ENCODE measurements at places on chromosomes 6 and 20.

- DNase-seq = peak; percentile 50
Observed at GRCh38 chr6:4210629-4211419, 75.4 kb upstream of the ECI2 start.

- no peak for DNase-seq
Observed at GRCh38 chr6:98686008-98686601, 148.3 kb upstream of the POU3F2 start.

GRCh38 chr6:72703093-72703492 is 81.2 kb downstream of the KCNQ5 start:
- no peak for DNase-seq

DNA sequence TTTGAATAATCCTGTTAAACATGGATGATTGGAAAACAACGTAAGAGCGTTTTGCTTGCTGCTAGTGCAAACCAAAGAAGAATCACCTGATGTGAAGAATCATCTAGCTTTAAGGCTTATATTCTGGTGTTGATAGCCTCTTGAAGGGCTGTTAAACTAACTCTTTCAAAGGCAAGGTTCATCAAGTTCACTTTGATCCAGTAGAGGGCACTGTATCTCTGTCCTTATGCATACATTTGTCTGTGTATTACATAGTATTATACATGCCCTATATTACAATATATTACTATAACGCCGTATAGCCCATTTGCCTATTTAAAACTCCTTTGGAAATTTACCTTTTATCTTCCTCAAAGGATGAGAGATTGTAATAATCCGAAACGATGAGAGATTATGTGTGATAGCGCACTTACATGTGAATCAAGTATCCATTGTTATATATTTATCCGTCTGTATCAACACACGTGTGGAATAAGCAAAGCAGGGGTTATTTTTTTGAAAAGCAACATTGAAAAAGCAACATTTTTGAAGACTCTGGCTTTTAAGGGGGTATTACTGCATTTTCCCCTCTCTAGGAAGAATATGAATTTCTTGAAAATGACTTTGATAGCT is 50.8 kb upstream of the NRN1 start:
- peak; percentile 54 for DNase-seq

- DNase-seq = no peak
Observed at GRCh38 chr6:97594844-97595243, 311.8 kb upstream of the MMS22L start.

DNA sequence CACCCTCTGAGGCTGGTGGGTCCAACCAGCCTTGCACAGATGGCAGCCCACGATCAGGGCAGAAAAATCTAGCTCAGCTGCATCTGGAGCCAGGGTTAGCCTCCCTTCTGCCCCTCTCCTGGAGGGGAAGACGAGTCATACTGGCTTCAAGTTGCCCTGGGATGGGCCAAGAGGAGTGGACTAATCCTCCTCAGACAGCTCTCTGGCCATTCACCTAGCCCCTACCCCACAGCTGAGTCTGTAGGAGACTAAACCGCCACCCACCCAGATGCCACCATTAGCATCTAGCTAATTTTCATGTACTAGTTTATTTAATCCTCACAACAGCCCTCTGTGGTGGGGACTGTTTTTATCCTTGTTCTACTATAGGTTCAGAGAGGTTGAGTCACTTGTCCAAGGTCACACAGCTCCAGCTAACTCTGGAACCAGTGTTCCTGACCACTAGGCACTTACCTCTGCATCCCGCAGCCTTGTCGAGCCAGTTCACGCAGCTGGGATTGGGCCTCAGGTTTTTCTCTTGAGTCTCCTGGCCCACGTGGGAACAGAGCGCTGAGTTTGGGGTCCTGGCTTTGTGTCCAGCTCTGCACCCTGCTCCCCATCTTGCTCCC is 48.5 kb upstream of the CCDC167 start:
- no peak for DNase-seq

DNA sequence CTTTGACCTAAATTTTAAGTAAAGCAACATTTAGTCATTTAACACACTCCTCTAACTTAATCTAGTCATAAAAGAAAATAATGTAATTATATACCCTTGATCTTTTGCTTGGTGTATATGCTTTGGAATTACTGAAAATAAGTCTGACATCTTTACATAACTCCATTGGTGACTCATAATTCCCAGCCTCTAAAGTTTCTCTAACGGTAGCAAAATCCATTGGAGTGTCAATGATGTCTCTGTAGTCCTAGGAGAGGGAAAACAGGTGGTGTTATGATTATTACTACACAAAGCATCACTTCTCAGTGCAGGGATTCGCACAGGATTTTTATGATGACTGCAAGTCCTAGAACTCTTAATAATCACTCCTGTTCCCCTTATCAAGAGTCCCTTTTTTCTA is 80.2 kb downstream of the IRAK1BP1 start:
- DNase-seq = no peak

DNA sequence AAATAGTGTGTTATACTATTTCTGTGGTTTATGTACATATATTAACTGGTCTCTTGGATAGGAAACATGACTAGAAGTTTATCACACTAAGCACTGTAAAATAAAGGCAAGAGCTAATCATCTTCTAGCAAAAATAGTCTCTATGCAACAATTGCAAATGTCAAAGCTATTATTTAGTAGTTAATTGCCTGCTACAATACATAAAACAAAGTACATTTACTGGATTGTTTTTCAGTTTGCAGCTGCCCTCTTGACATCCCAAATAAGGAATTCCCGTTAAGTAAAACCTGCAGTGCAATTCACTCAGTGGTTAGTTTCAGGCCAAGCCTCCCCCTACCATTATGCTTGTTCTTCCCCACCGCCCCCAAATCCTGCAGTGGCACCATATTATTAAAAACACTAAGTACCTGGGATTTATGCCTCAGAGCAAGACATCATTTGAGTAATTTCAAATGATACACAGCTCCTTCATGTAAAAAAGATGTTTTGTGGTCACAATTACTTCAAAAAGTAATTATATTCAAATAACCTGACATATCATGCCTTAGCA is 1.6 kb upstream of the ATP5F1E start:
- no peak for DNase-seq

DNA sequence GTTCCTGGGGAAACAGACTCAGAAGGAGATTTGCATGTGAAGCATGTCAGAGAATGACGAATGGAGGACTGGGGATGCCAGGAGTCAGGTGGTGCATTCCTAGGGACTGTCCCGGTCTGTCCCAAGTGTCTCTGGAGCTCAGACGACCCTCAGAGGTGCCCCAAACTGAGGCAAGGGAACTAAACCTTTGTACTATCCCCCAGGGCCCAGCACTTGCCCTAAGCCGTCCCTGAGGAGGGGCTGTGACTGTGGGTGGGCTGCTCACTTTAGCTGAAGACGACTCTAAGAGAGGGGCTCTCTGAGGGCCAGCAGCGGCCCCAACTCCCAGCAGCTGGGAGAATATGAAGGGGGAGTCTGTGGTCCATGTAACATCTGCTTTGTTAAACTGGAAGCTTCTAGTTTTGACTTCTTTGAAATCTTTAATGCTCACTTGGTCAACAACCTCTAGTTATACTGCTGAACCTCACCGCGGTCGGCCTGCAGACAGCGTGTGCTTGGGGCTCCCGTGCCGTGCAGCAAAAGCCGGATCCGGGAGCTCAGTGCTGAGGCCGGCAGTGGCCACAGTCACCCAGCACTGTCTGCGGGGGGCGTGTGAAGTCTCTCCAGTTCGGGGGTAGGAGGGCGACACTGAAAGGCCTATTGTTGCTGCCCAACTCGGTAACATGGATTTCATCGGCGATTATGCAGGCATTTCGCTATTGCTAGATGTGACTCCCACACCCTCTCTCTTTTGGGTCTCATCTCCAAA is 34.2 kb downstream of the TUBB2B start:
- DNase-seq = no peak

DNA sequence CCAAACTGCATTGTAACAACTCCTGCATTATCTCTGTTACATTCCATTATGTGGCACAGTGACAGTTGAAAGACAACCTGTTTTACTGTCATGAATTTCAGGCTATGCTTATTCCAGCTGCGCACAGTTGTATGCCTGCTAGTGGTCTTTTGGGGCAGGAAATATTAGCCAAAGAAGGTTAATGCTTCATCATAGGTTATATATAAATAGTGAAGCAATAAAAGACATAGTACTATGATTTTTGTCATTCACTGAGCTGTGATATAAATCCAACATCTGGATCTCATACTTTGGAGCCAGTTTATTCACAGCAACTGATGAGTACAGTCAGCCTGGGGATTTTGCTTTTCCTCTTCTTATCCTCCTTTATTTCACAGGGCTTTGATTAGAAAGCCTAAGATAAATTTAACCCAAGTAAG is 55.6 kb downstream of the FILIP1 start:
- DNase-seq = no peak

GRCh38 chr6:47446669-47447330 is 30.8 kb upstream of the CD2AP start:
- DNase-seq = no peak

DNA sequence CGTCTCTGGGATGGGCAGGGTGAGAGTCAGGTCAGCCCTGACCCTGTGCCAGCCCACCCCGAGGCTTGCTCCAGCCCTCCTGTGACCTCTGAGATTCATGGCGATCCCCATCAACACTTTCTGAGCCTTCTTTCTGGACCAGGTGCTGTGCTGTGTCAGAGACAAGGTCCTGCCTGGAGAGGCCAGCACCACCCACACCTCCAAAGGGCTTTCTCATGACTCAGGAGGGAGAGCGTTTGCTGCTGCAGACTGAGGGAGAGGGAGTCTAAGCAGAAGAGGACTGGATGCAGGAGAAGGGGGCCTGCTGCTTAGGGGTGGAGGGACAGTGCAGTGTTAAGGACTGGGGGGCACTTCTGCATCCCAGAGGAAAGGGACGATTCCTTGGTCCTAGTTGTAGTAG is 193.5 kb downstream of the LRFN2 start:
- DNase-seq = no peak

DNA sequence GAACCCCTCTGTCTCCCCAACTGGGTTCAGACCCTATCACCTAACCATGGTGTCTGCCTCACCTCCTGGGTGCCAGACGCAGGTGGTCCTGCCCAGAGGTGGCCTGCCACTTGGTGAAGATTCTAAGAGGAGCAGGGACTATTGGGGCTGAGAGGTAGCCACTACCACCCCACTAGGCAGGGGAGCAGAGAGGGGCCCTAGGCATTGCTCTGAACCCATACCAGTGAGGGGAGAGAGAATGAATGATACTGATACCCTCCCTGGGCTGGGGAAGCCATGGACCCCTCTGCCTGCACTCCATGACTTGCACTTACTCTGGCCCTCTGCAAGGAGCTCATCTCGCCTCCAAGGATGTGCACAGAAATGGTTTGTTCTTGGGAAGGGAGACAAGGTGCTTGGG is 31.7 kb upstream of the SPDEF start:
- DNase-seq = no peak

- DNase-seq = no peak
Observed at GRCh38 chr20:44405785-44406571, 50.5 kb downstream of the HNF4A start.

DNA sequence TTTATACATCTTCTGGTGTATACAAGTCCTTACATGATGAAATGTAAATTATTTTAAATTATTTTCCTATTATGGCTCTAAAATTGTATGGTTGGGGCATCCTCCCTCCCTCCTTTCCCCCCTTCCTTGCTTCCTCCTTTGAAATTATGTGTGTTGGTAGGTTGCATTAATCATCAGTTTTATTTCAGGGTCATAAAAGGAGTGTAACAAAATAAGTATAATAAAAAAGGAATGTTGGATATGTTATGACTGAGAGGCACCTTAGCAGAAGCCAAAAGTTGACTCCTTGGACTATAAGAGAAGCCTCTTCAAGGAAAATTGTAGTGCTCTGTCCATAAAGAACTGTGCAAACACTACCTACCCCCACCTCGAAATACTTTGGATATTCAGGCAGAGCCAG is 46.6 kb upstream of the PTPRK start:
- DNase-seq = no peak

- DNase-seq = no peak
Observed at GRCh38 chr6:49522710-49523593, 23.2 kb downstream of the GLYATL3 start.

DNA sequence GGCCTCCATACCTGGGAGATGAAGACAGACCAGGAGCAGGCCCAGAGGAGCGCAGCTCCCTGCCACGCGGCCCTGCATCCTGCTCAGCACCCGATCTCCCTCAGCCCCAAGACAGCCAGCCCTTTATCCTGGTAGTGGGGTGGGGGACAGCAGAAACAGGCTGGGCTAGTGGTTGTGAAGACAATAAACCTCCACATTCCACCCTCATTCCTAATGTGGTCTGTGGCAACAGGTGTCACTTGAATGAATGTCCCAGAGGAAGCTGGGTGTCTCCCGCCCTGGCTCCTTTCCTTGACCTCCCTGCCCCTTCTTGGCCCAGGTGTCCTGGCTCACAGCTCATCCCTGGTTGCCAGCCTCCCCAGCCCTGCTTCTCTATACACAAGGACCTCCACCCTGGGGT is at the start of gene C6orf15:
TSS of gene C6orf15 (minus strand) at position 98 of the 400 bp plus-strand sequence. CDS start at position 78, 20 bp downstream.
- no peak for DNase-seq

DNA sequence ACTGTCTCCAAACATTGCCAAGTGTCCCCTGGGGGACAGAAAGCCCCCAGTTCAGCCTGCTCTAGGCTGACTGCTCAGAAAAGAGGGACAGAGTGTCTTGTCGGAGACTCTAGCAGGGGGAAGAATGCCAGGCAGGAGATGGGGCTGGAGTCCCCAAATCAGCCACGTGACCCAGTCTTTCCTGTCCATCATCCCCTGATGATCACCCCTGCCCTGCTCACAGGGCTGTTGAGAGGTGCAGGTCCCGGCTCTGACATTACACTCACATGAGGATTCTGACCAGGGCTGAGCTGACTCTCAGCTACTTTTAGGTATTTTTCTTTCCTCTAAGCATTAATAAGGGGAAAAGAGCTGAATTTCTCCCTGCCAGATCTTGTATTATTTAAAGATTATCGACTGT is 115.8 kb downstream of the SULF2 start:
- DNase-seq = no peak

DNA sequence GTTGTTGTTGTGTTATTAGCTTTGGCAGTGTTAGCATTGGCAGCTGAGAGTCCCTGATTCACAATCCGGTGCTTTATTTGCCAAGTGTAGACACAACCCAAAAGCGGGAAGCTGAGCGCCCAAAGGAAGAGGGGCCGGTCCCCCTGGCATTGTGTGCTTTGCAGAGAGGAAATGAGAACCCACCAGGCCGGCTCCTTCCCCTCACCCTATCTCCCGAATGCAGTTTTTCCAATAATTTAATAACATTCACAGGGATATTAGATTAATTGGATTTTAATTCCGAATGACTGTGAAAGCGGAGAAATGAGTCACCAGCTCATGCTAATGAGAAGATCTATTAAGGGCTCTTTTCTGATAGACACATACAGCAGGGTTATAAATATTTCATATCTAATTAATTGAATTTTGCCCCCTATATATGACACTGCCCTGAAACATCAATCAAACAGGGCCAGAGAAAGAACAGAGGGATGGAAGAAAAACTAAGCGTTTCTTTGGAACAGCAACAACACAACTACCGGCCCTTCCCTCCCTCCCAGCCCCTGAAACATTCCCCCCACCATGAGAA is 143.8 kb downstream of the MBOAT1 start:
- no peak for DNase-seq

Measured in NCI-H446 (cell line).